ENCODE measurements at places on chromosomes 4 and X. TPM values are rescaled to one million over a fixed set of nuclear protein-coding genes. Genes with fewer than 3 reads are reported as not detected.

The MAOA gene
- 184 TPM for total RNA-seq

- no peak for DNase-seq
These were observed 192.3 kb downstream of the FBXO8 start for GRCh38 chr4:174091130-174091529.

The SAGE1 gene
- total RNA-seq = not detected

GRCh38 chr4:88818631-88819470, 121.2 kb upstream of the NAP1L5 start:
- no peak for DNase-seq

The EDA gene
- 9.9 TPM for total RNA-seq

DNA sequence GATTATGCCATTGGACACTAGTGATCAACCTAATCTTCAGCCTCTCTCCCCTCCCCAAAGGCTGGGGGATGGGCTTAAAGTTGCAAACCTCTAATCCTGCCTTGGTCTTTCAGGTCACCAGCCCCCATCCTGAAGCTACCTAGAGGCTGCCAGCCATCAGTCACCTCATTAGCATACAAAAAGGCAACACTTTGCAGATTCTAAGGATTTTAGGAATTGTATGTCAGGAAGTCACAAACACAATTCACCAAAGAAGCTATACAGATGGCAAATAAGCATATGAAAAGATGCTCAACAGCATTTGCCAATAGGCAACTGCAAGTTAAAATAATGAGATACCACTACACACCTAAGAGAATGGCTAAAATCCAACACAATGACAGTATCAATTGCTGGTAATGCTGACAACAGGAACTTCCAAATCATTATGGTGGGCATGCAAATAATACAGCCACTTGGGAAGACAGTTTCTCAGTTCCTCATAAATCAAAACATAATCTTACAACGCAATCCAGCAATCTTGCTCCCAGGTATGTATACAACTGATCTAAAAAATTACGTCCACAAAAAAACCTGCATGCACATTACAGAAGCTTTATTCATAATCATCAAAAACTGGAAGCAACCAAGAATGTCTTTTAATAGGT, 9.0 kb upstream of the PIM2 start:
- DNase-seq = no peak

- DNase-seq = no peak
These were observed 854 bp downstream of the RNF113A start for GRCh38 chrX:119870626-119871131.

DNA sequence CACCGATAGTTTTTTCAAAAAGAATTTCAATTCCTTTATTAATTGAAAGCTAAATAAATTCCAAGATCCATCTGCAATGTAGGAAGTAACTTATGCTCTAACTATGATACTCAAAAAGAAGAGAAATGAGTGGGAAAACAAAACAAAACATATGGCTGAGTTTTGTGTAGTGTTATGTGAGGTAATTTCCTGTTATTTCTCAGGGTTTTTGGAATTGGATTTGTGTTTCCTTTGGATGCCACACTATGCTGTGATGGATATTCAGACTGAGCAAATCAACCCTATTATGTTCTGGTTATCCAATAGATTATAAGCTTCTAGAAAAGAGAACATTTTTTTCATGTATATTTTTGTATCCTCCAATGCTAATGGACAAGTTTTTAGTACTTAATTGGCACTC, 73.4 kb upstream of the RAPGEF2 start:
- no peak for DNase-seq

- DNase-seq = no peak
These were observed 13.1 kb downstream of the NAT8L start for GRCh38 chr4:2071912-2072867.

The RHOXF2B gene
- total RNA-seq = not detected

DNA sequence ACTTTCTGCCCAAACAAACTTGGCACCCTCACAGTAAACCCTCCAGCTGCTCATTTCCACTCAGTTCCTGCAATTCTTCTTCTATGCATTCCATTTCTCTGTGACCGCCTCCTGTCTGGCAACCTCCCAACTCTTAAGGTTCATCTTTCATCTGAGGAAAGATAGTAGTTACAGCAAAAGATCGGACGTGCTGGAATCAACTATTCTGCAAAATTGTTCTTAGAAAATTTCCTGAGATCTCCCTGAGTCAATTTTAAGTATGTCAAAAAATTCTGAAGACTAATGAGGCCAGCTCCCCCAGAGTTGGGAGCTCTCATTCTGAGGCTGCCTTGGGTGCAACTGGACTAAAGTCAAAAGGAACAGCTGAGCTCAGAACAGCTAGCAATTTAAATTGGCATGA, 1026.0 kb downstream of the ADGRL3 start:
- DNase-seq = no peak

The FNIP2 gene
- 47.5 TPM for total RNA-seq

DNA sequence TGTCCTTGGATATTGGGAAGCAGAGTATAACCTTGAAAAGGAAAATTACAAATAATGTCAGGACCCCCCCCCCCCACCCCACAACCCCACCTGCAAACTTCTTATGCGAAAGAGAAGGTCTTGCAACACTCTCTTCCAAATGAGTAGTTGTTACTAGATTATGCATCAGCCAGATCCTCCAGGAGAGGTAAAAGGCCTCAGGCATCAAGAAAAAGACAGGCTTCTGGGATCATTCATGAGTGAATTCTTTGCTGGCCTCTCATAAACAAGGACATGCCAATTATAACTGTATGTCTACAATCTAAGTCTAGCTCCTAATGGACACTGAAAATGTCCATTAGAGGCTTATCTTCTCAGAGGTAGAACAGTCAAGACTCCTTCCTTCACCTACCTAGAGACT, 1443.3 kb downstream of the RAPGEF2 start:
- DNase-seq = no peak

All from lower leg skin (tissue), 4 donors.